Stimulated activated effector memory CD8-positive, alpha-beta T cell treated with anti-CD3 and anti-CD28 coated beads, Interleukin-12 subunit alpha, Interleukin-12 subunit beta, amount 100 ng/mL, for 72 hours (primary cell): ENCODE measurements at places on chromosomes 16 and 17.

DNA sequence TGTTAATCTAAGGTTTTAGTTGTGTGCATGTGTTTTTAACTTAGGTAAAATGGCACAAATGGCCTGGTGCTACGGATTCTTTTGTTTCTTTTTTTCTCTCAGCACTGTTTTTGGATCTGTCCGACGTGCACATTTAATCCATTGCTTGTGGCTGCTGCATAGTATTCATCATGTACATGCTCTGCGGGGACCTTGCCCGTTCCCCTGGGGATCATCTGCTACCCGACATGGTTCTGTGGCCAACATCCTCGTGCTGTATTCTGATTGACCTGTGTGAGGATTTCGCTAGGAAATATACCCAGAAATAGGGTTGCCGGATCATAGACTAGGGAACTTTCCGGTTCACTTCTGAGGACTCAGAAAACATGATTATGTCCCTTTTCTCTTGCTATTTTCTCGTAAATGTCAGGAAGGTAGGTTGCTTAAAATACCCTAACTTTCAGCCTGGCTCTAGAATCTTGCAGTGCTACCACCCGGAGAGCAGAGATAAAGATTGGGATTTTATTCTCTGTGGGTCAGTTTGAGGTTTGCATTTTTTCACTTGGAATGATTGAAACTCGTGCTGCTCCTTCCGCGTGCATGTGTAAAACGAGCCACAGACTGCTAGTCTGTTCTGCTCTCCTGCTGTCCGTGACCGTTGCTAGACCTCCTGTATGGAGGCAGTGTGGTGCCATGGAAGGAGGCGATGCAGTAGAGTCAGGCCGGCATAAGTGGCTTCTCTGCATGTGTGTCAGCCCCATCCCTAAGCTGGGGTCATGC, 42.9 kb downstream of the LDHD start:
- no peak for DNase-seq

GRCh38 chr17:9192010-9192409, 170.7 kb downstream of the NTN1 start:
- no peak for DNase-seq

- peak; percentile 8 for DNase-seq
Measured at GRCh38 chr17:48543854-48544348, 1.0 kb downstream of the HOXB2 start.

- DNase-seq, result no peak
Measured at GRCh38 chr17:3635474-3636153, 436 bp downstream of the SHPK start.

GRCh38 chr17:68238164-68238870, 9.5 kb upstream of the AMZ2 start:
- no peak for DNase-seq

DNA sequence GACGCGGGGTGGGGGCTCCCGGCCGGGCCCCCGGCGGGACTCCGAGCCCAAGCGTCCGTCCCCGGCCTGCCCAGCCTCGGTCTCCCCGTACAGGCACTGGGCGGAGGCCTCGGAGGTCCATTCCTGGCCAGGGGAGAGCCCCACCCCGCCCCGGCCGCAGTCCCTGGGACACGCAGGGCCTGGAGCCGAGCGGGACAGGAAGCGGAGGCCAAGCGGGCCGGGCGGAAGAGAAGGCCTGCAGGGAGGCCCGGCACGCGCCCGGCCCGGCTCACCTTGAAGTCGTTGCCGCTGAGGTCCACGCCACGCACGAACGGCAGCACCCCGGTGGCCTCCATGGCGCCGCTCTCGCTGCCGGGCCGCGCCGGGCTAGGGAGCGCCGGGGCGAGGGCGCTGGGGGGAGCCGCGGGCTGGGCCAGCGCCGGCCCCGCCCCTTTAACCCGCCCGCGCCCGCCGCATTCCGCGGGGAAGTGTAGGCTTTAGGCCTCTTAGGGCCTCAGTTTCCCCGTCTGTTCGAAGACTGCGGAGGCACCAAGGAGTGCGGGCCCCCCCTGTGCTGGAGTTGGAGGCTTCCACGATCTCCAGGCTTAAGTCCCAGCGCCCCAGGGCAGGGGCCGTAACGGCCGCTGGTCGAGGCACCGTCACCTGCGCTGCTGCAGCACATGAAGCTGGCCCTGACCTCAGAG, at the start of gene FLII:
Gene FLII, minus strand, starts transcription at position 383 of the 683 bp plus-strand sequence. Its CDS starts 48 bp downstream, at position 335.
- peak; percentile 74 for DNase-seq

DNA sequence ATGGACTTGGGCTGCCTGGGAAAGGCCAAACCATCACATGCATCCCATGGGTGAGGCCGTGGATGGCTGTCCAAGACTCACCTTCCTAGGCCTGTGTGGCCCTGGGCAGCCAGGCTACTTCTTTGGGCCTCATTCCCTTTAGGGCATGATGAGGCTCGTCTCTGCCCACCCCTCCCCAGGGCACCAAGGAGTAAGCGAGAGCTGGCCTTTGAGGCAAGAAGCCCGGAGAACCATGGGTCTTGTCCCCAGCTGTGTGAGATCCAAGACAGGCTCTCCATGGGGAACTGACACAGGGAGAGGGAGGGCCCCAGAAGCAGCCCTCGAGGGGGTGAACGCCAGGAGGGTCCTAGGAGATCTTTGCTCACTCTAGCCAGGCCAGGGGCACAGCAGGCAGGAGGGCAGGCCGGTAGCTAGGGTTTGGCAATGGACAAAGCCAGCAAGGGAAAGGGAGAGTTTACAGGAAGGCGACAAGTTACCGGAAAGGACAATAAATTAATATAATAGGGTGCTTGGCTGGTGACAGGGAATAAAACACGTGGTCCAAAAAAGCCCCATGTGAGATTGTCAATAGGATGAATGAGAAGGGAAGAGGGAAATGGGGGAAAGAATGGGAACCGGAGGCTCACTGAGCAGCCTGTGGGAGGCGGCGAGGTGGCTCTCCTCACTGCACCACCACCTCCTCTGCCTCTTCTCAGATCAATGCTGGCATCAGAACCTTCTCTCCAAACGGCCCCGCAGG, 119.1 kb downstream of the SDK2 start:
- no peak for DNase-seq

DNA sequence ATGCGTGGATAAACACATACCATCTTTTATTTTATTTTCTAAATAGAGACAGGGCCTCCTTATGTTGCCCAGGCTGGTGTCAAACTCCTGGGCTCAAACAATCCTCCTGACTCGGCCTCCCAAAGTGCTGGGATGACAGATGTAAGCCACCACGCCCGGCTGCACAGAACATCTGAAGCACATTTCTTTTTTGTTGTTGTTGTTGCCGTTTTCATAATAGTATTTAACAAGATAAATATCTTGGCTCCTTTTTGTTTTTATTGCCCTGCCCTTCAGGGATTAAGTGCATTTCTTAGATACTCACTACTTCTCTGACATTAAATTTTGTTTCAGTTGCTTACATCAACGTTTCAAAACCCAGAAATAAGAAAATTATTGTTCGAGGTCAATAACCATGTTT, 37.4 kb downstream of the ANKRD11 start:
- no peak for DNase-seq

DNA sequence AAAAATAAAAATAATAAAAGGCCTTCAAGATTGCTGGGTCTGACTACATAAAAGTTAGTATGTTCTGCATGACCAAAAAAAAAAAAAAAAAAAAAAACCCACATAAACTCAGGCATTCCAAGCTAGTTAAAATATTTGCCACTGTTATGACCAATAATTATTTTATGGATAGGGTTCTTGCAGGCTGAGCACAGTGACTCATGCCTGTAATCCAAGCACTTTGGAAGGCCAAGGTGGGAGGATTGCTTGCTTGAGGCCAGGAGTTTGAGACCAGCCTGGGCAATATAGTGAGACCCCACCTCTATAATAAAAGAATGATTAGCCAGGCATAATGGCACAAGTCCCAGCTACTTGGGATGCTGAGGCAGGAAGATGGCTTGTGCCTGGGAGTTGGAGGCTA, 8.1 kb downstream of the SCNN1B start:
- DNase-seq, result no peak

- DNase-seq, result no peak
Measured at GRCh38 chr16:27080895-27081294, 14.2 kb downstream of the C16orf82 start.

DNA sequence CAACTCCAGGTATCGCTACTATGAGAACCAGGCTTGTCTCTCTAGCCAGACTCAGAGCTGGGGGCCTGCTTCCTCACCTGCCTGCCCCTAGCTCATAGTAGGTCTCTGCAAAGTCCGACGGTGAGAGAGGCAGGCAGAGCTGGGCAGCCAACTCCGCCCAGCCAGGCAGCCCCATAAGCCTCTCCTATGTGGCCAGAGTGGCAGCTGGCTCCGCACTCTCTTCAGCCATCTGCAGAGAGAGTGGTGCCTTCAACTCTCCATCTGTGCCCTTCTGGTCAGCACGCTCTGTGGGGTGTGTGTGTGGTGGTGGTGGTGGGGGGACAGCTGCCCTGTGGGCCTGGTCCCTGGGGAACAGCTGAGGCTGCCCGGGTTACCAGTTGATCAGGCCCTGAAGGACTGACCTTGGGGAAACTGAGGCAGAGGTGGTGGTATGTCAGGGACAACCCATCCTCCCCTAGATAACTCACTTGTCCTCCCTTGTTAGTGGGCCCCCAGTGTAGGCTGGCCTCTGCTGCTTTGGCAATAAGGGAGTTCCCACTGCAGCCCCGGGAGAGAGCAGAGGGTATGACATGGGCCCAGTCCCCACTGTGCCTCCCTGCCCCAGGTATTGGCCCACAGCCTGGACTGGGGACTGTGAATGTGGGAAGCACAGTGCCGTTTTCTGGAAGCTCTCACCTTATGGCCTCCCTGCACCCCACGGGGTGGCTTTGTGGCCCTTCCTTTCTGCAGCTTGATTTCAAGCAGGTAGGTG, 1.8 kb upstream of the ADGRG1 start:
- no peak for DNase-seq

DNA sequence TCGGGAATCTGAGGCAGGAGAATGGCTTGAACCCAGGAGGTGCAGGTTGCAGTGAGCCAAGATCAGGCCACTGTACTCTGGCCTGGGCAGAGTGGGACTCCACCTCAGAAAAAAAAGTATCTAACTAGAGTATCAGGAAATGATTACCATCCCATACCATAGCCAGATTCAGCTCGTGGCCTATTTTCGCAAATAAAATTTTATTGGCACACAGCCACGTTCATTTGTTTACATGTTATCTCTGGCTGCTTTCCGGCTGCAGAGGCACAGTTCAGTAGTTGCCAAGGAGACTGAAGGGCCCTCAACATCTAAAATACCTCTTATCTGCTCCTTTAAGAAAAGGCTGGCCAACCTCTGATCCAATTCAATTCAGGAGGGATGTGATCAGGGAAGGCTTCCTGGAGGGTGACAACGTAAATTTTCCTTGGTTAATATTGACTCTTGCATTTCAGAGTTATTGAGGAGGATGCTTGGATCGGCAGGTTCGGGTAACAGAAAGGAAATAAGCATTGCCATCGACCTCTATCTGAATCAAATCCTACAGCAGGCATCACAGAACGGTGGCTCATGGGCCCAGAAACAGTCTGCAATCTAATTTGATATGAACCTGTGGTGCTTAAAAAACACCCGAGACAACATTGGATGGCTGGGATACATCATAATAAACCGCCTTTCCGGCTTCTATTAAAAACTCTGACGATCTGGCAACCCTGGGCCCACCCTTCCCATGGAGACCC, 73.8 kb downstream of the XYLT1 start:
- no peak for DNase-seq

GRCh38 chr17:7845359-7846062, 9.4 kb upstream of the TMEM88 start:
- no peak for DNase-seq

GRCh38 chr17:48627118-48627597, 1.0 kb upstream of the HOXB9 start:
- DNase-seq, result no peak

DNA sequence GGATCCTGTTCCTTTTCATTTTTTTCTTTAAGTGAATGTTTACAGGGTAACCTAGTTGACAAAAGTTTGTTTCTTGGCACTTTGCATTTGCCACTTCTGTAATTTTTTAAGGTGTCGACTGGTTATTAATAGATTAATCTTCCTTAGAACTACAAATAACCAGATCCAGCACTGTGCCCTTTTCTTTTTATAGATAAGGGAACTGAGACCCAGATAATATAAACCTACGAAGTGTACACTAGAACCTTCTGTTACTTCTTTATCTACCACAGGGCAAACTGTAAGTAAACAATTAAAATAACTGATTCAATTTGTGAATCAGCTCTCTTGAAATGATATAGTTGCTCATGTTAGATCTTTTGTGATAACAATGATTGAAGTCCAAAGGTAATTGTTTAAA, 55.4 kb downstream of the NLK start:
- DNase-seq, result no peak

DNA sequence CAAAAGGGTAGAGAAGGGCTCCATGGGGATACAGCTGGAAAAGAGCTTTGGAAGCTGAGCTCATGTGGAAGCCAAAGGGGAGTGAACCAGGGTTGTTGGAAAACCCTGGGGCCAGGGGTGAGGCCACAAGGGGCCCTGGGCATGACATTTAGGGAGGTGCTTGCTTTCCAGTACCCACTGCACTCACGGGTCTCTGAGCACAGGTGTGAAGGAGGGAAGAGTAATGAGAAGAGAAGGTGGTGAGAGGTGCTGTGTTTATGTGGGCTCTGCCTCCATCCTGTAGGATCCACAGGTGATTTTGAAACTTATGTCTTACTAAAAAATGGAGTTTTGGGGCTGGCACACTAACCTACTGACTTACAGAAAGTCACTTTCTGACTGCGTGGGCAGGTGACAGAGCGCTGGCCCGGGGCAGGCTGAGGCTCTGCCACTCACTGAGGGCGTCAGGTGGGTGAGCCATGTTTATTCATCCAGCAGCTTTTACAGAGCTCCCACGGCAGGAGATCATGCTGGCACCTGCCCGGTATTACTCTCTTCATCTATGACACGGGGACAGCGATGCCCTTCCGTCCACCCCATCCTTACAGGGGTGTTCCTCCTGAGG, 18.9 kb downstream of the KSR1 start:
- no peak for DNase-seq

DNA sequence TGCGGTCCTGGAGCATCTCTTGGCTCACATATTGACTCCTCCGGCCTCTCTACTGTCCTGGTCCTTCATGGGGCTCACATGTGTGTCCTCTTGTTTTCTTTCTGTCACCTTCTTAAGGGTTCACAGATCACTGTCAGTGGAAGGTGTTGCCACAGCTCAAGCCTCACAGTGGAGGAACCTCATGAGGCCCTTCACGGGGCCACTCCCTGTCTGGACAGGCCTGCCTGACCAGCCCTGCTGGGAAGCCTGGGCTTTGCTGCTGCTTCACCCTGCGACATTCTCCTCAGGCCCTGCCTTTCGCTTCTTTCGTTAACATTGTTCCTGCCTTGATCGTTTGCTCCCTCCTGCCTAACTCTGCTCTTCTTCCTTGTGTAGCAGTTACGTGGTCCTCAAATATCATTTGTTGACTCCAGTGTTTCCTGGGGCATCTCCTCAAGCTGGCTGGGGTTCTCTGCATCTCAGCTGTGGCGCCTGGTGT, 55.9 kb downstream of the WDR45B start:
- DNase-seq, result no peak
